ENCODE measurements at places on chromosomes 7 and 10. TPM values are rescaled to one million over a fixed set of nuclear protein-coding genes. Genes with fewer than 3 reads are reported as not detected.

The SYNPO2L gene
- 0.16 TPM for polyA plus RNA-seq

The CYP17A1 gene
- polyA plus RNA-seq: not detected

The RRP12 gene
- 49.5 TPM for polyA plus RNA-seq

The RARRES2 gene
- polyA plus RNA-seq: 314 TPM

The TRIM50 gene
- not detected for polyA plus RNA-seq

The RAPGEF5 gene
- 7.1 TPM for polyA plus RNA-seq

The MPP7 gene
- polyA plus RNA-seq: 5.0 TPM

The ELAPOR2 gene
- 9.5 TPM for polyA plus RNA-seq

The BLNK gene
- polyA plus RNA-seq: 0.40 TPM
